GM04504 (cell line): ENCODE measurements at places on chromosomes 6 and 20.
A peak's percentile ranks its signal among the peaks of the same experiment; 100 is the strongest.

GRCh38 chr6:165701005-165701404 lies 38.0 kb upstream of the PDE10A start:
- no peak for DNase-seq

GRCh38 chr20:32970115-32970972 lies 33.9 kb downstream of the SUN5 start:
- no peak for DNase-seq

DNA sequence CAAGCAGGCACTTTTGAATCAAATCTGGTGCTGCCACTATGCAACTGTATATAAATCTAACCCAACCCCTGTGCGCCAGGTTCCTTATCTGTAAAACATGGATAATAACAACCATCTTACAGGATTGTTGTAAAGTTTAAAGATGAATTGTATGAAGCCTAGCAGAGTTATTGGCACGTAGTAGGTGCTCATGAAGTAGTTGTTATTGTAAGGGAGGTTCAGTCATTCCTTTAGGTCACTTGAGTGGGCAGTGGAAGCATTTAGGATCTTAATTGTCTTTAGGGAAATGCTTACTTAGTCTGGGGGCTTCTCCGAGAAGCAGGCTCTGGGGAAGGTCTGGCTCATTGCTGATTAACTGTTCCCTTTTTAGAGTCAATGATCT lies 29.8 kb upstream of the PKIG start:
- DNase-seq, result no peak

DNA sequence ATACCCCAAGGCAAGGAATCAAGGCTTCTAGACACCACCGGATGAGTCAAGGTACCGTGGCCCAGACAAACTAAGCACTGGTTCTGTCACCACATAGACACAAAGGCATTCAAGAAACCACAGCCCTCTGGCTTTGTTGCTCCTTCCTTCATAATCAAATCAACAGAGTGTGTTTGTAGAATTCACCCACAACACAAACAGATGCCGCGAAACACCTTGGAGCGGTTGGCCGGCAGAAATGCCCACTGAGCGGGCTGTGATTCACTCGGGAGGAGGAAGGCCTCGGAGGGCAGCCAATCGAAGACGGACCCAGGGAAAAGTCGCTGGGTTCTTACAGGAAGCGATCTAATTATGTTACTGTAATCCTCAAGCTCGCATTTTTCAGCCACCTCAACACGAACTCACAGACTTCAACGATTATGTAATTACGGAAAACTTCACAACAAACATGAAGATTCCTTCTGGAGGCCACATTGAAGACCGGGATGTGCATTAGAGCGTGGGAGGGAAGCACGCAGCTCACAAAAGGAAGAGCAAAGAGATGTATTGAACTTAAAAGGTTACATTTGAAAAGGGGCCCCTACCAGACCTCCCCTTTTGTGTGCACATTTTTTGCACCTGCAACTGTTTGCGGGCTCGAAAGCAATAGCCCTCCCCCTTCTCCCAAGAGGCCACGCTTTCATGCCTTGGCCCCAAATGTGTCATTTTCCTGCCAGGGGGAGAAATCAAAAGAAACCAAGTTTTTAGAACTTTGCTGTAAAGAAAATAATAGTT lies 184.7 kb upstream of the PREP start:
- DNase-seq, result peak; percentile 89

DNA sequence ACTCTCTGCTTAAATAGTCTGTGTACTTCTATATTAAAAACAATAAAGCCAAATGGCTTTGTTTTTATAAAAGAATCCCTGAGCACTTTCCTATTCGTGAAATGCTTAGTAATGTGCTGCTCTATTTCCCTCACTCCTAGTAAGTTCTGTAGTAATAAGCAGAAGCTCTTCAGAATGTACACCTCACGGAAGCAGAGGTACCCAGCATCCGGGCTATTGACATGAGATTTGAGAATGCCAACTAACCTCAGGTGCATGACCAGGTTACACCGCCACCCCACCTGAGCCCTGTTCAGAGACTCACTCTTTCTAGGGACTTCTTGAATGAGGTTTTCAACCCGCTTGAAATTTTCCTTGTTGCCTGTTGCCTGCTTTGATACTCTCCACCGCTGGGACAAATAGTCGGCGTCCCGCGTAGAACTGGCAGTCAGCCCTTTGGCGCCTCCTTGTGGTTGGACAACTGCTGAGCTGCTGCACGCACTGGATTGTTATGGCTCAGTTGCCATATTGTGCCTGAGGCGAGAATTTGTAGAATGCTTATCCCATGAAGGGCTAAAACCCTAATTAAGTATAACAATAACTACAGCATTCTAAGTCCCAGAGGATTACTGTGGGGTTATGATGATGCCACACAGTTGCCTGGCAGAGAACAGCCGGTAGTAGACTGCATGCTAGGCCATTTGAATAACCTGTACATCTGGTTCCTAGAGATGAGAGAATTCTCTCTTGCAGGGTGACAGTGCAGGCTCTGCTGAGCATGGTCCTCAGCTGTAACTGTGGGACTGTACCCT lies 95.4 kb downstream of the KHDC1L start:
- peak; percentile 70 for DNase-seq

DNA sequence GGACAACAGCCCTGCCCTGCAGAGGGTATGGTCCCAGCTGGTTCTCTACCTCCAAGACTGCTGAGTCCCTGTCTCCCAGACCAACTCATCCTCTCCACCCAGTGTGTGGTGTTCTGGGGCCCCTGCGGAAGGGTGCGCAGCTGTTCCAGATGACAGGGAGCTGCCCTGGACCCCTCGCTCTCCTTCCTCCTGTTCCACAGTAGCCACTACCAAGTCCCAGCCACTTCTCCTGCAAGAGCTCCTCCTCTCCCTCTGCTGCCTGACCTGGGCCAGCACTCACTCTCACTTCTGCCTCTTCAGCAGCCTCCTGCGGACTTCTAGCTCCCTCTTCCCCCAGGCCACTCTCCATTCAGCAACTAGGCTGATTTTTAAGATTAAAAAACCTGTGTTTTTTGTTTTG lies 40.1 kb upstream of the TMEM181 start:
- no peak for DNase-seq

DNA sequence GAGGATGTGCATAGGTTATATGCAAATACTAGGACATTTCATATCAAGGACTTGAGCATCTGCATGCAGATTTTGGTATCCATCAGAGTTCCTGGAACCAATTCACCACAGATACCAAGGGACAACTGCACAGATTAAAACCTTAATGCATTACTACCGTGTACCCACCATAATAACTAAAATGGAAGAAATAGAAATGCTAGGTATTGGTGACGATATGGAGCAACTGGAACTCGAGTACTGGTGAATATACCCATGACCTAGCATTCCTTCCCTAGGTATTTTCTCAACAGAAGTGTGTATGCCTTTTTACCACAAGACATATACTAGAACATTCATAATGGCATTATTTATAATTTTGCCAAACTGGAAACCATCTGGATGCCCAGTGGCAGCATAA lies 18.5 kb downstream of the KCNS1 start:
- DNase-seq, result no peak

GRCh38 chr20:3454831-3455230 lies 16.0 kb upstream of the ATRN start:
- DNase-seq, result no peak

DNA sequence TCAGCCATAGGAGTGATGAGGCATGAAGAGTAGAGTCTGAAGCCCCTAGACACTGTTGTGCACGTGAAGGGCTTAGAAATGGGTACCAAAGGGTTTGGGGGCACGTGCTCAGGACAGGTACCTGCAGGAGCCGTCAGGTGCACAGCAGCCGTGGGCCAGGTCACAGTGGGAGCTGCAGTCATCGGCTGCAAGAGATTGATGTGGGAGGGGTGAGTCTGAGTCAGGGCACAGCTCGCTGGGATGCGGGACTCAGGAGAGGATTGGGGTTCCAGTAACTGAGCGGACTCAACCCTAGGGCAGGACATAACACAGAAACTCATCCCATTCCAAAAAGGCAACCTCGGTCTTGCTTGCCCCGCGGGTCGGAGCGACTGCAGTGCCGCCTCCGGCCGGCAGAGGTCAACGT lies 1.1 kb downstream of the DLK2 start:
- DNase-seq, result no peak

GRCh38 chr20:20253039-20253743 lies 114.7 kb upstream of the INSM1 start:
- DNase-seq, result no peak

- no peak for DNase-seq
Measured at GRCh38 chr6:1774226-1774915, 164.7 kb downstream of the FOXC1 start.

- DNase-seq, result no peak
Measured at GRCh38 chr6:38631186-38631783, 8.4 kb downstream of the BTBD9 start.

GRCh38 chr20:6265204-6265904 lies 142.5 kb upstream of the FERMT1 start:
- DNase-seq, result peak; percentile 1

DNA sequence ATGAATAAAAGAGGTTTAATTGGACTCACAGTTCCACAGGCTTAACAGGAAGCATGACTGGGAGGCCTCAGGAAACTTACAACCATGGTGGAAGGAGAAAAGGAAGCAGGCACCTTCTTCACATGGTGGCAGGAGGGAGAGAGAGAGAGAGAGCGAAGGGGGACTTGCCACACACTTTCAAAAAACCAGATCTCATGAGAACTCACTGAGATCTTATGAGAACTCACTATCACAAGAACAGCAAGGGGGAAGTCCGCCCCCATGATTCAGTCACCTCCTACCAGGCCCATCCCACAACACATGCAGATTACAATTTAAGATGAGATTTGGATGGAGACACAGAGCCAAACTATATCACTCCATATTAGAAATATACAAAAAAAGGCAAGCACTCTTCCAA lies 6.1 kb upstream of the SIRPD start:
- DNase-seq, result no peak

DNA sequence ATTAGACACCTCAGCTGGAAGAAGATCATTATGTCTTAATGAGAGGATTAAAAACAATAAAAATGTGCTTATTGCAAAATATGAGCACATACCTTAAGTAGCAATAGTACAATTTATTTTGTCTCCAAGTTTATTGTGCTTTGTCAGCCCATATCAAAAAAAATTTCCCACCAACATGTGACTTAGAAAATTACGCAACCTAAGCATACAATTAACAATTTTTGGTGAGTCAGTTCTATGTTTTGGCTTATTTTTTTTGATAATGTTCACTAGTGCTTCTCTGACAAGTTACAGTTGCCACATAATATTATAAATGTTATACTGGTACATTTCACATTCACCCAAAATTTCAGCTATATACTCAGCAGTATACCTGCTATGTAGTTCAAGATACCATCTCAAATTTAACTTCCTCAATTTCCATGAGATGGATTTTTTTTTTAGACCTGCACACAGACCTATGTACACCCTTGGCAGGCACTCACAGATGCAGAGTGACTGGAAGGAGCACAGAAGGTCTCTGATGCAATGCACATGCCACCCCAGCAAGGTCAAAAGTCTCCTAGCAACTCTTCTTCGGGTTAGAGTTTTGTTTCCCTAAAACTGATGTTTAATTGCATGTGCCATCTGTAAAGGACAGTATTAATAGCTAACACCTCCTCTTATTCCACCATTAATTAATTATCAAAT lies 112.4 kb downstream of the PRKN start:
- no peak for DNase-seq

DNA sequence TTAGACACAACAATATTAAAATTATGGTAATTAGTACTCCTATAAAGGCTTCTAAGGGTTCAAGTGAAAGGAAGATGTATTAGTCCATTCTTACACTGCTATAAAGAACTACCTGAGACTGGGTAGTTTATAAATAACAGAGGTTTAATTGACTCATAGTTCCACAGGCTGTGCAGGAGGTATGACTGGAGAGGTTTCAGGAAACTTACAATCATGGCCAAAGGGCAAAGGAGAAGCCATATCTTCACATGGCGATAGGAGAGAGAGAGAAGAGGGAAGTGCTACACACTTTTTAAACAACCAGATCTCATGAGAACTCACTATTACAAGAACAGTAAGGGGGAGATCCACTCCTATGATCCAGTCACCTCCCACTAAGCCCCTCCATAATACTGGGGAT lies 52.9 kb downstream of the TINAG start:
- no peak for DNase-seq

GRCh38 chr20:34431168-34431567 lies 68.1 kb downstream of the ITCH start:
- no peak for DNase-seq

- no peak for DNase-seq
Measured at GRCh38 chr6:19332806-19333460, 504.2 kb upstream of the ID4 start.

- no peak for DNase-seq
Measured at GRCh38 chr6:130526466-130526865, 160.6 kb downstream of the TMEM200A start.

- DNase-seq, result no peak
Measured at GRCh38 chr20:25285856-25286798, 38.2 kb downstream of the PYGB start.

- no peak for DNase-seq
Measured at GRCh38 chr6:15421945-15422733, 176.3 kb downstream of the JARID2 start.

GRCh38 chr6:156060013-156060412 lies 604.4 kb upstream of the NOX3 start:
- DNase-seq, result no peak

- peak; percentile 63 for DNase-seq
Measured at GRCh38 chr20:23156170-23156841, 70.2 kb upstream of the CD93 start.

DNA sequence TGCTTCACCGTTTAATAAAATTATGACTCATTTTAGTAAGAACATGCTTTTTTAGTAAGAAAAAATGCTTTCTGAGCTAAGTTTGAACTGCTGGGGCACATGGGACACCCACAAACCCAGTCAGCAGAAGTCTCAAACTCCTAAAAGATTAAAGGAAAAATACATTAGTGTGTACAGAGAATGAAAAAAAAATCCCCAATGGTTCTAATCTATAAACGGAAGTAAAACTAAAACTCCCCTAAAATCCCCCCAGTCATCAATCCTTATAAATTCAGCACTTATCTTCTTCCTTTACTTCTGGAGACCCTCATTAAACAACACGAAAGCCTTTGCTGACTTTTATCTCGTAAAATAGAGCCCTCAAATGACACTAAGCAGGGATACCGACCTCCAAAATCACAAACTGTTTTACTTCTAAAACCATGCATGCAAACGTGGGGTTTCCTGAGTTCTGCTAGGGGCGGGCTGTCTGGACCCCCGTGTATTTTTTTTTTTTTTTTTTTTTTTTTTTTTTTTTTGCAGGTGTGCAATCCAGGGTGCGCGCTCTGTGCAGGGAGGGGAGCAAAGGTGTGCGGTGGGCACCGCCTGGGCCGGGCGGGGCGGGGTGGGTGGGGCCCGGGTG lies 1.1 kb upstream of the MYB start:
- no peak for DNase-seq

DNA sequence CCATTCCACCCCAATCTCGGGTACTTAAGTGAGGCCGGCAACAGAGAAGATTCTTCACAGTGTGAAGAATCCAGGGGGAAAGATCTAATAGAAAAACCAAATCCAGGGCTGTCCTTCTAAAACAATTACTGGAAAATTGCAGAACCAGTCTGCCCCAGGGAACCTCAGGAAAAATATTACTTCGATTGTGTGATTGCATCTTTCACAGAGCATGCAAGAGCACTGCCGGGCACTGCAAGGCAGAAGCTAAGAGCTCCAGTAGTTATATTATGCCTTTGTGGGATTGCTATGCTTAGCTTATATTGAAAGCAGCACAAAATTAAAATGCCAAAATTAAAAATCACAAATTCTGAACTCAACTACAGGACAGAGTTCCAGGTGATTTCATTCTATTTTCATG lies 175.9 kb downstream of the HACE1 start:
- DNase-seq, result no peak
